ENCODE measurements at places on chromosomes 3 and 15.

DNA sequence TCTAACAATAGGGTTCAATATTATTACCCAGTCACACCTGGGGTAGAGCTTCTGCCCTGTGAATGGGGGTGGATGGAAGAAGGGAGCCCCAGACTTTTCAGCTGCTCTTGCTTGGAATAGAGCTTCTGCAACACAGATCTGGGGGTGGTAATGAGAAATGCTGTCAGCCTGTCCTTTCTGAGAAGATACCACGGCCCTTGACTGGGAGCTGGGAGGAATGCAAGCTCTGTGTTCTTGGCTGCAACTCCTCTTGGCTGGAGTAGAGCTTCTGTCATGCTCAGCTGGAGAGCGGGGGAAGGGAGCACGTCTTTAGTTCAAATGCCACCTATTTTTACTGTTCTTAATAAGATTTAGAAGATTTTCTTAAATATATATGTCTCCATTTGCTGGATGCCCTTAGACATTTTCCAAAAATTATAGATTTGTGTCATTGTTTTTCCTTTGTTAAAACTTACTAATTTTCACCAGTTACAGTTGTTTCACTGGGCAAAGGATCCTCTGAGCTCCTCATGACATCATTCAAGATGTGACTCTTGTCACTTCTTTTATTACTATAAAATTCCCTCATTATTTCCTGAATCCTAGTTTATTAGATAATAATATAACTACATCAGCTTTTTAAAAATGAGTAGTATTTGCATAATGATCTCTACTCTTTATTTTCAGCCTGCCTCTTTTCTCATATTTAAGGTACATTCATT lies 180.0 kb upstream of the TGFBR2 start:
- DNase-seq, result no peak

DNA sequence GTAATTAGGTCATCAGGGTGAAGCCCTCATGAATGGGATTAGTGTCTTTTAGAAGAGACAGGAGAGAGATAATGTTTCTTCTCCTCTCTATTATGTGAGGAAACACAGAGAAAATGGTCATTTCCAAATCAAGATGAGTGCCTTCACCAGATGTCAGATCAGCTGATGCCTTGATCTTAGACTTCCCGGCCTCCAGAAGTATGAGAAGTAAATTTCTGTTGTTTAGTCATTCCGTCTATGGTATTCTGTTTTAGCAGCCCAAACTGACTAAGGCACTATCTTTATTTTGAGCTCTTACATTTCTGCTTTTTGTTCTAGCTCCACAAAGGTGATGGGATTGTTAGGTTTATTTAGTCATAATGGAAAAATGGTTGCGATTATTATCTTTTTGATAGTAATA lies 273.2 kb upstream of the GADL1 start:
- no peak for DNase-seq

GRCh38 chr3:4587061-4587837 lies 94.1 kb downstream of the ITPR1 start:
- DNase-seq, result no peak

- DNase-seq, result no peak
Observed at GRCh38 chr15:60889006-60889405, 340.1 kb downstream of the RORA start.

GRCh38 chr15:31268108-31268501 lies 58.5 kb upstream of the KLF13 start:
- no peak for DNase-seq

DNA sequence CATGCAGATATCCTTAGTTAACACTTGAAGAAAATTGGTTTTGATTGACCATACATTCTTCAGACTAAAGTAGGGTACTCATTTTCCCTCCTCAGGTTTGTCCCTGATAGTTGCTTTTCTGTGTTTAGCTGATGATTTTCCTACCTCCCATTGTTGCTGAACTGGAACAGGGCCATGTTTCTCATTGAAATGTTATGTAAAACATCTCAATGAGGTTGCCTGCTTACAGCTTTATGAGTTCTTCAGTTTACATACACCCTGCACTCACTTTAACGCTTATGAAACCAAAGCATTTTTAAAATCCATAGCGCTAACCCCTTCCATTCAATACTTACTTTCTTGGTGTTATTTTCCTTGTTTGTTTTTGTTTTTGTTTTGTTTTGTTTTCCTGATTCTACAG lies 61.9 kb downstream of the HMG20A start:
- no peak for DNase-seq

Data from activated CD8-positive, alpha-beta memory T cell treated with anti-CD3 and anti-CD28 coated beads for 48 hours (primary cell).